Right kidney (tissue), 9 donors: ENCODE measurements at places on chromosomes 2 and 18.

DNA sequence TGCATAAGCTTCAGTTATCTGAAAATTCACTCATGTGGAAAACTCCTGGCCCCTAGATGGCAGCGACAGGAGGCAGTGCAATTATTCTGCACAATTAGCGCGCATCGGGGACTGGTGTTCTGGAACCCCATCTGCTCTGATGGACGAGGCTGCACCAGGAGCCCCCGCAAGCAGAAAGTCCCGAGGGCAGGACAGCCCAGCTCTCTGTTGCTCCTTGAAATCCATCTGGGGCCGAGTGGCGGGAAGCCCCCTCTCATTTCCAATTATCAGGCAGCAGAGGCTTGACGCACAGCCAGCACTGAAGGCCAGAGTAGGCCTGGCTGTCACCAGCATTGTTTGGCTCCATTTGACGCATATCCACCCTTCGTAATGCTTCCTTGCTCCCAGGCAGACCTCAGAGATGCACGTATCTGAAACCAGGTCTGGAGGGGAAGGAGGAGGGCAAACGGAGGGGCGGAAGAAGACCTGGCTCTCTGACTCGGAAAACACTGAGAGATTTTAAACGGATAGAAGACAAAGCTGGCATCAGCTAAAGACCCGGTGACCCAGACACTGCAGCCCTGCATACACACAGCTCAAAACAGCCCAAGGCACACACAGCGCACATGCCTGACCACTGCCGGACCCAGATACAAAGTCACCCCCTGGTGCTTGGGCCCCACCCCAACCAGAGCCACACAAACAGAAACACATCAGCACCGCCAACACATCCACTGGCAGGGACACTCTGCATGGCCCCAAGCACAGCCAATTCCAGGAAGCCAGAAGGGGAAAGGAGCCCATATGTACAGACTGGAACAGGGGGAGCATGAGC, 69.8 kb downstream of the TNS1 start:
- DNase-seq, result no peak

DNA sequence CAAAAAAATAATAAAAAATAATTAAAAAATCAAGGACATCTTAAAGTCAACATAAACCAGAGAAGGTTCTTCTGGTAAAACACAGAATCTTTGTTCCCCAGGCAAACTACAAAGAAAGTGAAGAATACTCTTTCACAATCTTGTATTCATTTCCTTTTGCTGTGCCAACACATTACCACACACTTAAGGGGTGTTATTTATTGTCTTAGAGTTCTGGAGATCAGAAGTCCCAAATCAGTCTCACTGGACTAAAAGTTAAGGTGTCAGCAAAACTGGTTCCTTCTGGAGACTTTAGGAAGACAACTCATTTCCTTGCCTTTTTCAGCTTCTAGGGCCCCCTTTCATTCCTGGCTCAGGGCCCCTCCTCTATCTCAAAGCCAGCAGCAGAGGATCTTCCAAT, 12.2 kb upstream of the CAB39 start:
- no peak for DNase-seq

GRCh38 chr2:55430211-55430975, 10.7 kb upstream of the CCDC88A start:
- no peak for DNase-seq

DNA sequence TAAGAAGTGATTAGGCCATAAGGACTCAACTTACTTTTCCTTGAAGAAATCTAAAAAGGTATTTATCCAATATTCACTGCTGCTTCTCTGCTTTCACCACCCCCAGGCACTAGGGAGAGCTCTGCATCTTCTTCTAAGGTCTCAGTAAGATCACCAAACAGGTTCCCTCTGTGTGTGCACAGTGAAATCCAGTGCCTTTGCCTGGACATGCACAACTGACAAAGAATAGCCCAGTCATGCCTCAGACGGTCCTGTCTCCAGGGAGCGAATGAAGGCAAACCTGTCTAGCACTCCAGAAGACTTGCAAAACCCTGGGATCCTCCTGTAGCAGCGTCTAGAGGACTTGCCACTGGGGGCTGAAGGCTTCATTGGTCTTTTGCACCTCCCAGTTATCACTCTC, 344.5 kb upstream of the LRATD1 start:
- no peak for DNase-seq

GRCh38 chr2:60745761-60746160, 10.3 kb upstream of the PAPOLG start:
- DNase-seq, result no peak
